ENCODE measurements at places on chromosomes 3 and 15.
A peak's percentile ranks its signal among the peaks of the same experiment; 100 is the strongest.

DNA sequence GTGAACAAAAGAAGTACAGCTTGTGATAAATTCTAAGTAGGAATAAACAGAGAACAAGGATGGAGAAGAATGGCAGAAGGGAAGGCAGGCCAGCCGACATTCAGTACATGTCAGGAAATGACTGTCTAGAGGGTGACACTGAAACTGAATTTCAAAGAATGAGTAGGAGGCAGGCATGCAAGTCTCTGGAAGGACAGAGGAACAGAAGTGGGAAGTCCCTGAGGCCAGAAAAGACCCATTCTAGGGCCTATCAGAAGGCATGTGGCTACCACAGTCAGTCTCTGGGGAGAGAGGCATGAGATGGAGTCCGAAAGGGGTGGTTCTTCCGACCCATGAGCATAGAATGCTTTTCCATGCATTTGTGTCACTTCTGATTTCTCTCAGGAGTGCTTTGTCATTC is 243.5 kb upstream of the UBE2E2 start:
- peak; percentile 3 for DNase-seq

DNA sequence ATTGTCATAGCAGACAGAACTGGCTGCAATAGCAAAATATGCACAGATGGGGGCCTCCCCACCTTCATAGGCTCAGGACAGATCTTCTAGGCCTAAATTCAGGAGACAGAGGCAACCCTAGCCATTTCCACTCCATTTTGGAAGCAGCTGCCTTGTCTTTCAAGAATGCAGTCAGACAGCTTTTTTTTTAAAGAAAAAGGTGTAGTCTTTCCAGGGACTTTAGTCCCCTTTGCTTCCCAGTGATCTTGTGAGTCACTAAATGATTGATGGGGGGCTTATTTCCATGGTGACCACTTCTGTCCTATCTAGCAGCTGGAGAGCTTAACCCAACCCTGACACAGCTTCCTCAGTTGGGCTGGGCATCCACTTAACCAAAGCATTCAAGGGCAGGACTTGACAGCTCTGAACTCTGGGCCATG is 165.9 kb downstream of the TPRG1 start:
- no peak for DNase-seq

DNA sequence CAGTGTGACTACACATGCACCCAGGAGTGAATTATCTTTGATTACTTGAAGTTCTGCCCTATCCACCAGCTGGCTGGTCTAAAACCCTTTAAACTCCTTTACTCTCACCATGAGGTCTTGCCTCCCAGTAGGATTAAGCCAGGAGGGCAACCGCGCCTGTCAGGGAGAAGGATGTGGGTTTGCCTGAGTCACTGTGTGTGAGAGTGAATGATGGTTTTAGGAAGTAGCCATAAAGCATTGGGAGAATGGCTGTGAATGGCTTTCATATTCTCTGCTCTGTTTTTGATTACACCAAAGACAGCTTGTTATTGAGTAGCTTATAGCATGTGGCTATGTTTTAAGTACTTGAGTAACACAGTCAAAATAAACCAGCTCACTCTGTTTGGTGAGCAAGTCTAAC is 637.7 kb upstream of the TBL1XR1 start:
- DNase-seq: peak; percentile 80

DNA sequence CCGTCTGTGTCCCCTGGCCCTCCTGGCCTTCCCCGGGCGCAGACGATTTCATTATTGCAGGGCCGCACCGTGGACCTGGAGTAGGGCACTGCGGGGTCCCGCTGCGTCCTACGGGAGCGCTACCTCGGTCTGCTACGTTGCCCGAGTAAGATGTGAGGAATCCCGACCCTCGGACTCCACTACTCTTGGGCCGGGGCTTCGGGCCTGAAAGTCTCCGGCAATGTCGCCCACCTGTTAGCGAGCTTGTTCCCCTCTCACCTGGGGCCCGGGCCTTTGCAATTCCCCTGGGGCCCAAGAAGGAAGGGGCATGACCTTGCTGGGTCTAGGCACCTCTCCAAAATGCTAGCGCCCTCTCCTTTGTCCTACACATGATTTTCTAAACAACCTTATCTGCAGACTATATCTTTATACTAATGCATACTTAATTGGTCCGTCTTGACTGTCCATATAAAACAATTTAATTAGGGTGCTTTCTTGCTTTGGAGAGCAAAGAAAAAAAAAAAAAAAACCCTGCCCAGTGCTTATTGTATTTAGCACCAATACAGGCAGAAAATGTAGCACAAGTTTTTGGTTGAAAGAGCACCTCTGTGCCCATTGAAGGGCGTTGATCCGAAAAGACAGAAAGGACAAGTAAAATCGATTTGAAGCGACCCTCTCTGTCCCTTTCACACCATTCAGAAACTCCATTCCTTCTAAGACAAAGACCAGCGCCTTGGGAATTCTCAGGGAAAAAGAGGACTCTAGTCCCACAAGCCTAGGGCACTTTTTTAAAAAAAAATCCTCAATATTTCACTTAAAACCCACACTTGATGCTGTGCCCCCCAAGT is 7.0 kb upstream of the NR2F2 start:
- no peak for DNase-seq

- peak; percentile 56 for DNase-seq
These were observed 22.0 kb downstream of the COL6A6 start for GRCh38 chr3:130539005-130539404.

GRCh38 chr15:62941699-62942098 is 100.8 kb upstream of the TPM1 start:
- no peak for DNase-seq

- DNase-seq: no peak
These were observed 28.5 kb upstream of the KCNMB2 start for GRCh38 chr3:178507507-178508442.

DNA sequence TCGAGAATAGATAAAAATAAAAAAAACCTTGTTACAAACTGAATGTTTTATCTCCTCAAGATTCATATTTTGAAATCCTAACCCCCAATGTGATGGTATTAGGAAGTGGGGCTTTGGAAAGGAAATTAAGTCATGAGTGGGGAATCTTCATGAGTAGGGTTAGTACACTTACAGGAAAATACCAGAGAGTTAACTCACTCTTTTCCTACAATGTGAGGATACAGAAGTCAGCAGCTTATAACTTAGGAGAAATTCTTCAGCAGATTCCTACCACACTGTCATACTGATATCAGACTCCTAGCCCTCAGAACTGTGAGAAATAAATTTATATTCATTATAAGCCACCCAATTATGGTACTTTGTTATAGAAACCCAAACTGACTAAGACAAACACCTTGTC is 453.1 kb downstream of the GBE1 start:
- peak; percentile 59 for DNase-seq

Data from fibroblast of pulmonary artery (primary cell).